ENCODE measurements at places on chromosomes 12 and 14. TPM values are rescaled to one million over a fixed set of nuclear protein-coding genes. Genes with fewer than 3 reads are reported as not detected.
A peak's percentile ranks its signal among the peaks of the same experiment; 100 is the strongest.

- peak; percentile 38 for DNase-seq
These were observed 59.2 kb upstream of the TSPAN8 start for GRCh38 chr12:71216725-71217579.

- DNase-seq = peak; percentile 86
These were observed 157.9 kb upstream of the PARP11 start for GRCh38 chr12:4030929-4031702.

DNA sequence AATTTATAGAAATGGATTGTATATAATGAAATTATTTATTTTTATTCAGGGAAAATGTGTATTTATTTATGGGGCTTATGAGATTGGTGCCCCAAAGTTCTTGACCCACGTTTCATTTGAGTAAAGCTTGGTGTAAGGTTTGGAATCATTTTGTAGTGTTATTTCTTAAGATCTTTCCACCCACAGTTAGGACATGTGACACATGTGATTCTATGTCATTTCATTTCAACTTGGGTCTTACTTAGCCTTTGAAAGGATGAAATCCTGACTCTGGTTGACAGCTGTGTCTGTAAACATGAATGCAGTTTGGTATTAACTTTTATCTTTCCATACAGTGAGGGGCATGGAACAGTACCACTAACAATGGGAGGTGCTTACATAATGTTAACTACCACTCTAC, 51.7 kb downstream of the FLRT2 start:
- DNase-seq = no peak

- peak; percentile 44 for DNase-seq
These were observed 9.8 kb upstream of the CLECL1 start for GRCh38 chr12:9742661-9743060.

GRCh38 chr12:116353958-116354357, 76.5 kb upstream of the MED13L start:
- peak; percentile 74 for DNase-seq

DNA sequence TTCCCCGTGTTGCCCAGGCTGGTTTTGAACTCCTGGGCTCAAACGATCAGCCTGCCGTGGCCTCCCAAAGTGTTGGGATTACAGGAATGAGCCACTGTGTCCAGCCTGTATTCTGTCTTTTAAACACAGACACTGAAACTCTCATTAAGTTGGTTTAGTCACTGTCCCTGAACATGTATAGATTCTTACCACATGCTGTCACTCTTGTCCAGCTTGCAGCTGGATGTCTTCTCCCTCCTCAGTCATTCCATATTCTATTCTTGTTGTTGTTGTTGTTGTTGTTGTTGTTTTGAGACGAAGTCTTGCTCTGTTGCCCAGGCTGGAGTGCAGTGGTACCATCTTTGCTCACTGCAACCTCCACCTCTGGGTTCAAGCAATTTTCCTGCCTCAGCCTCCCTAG, 12.3 kb upstream of the ATP5MC2 start:
- DNase-seq = no peak

- no peak for DNase-seq
These were observed 29.2 kb upstream of the PLEKHG6 start for GRCh38 chr12:6281081-6281809.

DNA sequence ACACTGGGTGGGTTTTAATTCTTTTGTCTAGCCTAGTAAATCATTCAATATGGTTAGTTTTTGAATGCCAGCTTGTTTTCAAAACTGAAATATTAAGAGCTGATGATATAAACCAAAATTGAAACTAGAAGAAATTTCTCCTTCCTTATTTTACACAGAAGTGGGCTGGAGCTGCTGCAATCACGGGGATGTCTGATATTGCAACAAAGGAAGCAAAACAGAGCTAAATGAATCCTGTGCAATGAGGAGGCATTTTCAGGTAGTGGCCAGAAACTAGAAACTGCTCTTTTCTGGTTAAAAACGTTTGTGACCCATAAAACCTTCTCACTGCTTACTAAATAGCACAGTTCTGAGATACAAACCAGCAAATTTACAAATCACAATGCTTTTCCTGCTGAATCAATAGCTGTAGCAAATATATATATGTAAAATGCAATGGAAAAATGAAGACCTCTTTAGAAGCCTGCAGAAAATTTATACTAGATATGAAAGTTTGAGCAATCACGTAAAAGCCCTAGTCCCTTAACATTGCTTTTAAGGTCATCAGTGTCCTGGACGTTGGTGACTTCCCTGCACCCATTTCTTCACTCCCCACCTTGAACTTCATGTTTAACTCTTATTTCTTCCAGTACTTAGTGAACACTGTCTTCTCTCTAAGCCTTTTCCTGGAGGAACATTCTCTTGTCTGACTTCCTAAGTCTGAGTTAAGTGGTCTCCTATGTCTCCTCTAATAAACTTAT, 15.9 kb upstream of the LRRK2 start:
- peak; percentile 16 for DNase-seq

The MGAT4C gene
- under 0.01 TPM for total RNA-seq

The ZC2HC1C gene
- 0.37 TPM for total RNA-seq

The ATP5MC2 gene
- 255 TPM for total RNA-seq

The CISTR gene
- total RNA-seq = not detected

All from stomach (tissue), 19 donors.